ENCODE measurements at places on chromosomes 7 and 10.
A peak's percentile ranks its signal among the peaks of the same experiment; 100 is the strongest.

DNA sequence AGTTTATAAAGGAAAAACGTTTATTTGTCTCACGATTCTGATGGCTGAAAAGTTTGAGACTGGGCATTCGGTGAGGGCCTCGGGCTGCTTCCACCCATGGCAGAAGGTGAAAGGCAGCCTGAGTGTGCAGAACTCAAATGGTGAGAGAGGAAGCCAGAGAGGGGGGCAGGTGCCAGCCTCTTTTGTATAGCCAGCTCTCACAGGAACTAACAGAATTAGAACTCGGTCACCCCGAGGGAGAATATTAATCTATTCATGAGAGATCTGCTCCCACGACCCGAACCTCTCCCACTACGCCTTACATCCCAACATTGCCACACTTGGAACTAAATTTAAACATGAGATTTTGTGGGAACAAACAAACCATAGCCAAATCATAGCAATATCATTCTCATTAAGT is 112.6 kb downstream of the ZPBP start:
- no peaks in the 10 kb centered on the region for H3K36me3 ChIP-seq
- H3K4me3 ChIP-seq, result no peak overlapping the region
- H3K4me1 ChIP-seq, result no peaks in the 10 kb centered on the region
- no peak overlapping the region for H3K27ac ChIP-seq
- DNase-seq, result no peak

DNA sequence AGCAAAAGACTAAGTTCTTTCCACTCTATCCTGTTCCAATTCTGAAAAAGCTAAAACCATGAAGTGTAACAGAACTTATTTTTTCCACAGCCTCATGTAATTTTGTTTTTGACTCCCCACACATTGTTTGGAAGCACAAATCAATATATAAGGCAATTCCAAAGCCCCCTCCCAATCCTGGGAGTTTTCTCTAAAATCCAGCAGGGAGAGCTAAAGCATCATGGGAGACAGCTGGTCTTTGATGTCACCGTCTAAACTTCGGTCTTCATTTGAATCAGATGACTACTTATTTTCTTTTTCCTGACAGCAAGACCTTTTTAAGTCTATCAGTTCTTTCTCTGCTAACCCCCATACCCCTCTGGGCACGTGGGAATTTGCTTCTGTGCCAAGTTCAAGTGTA is 33.3 kb upstream of the PON1 start:
- H3K4me3 ChIP-seq, result no peak overlapping the region
- H3K36me3 ChIP-seq, result no peaks in the 10 kb centered on the region
- DNase-seq, result no peak
- no peaks in the 10 kb centered on the region for H3K27me3 ChIP-seq

DNA sequence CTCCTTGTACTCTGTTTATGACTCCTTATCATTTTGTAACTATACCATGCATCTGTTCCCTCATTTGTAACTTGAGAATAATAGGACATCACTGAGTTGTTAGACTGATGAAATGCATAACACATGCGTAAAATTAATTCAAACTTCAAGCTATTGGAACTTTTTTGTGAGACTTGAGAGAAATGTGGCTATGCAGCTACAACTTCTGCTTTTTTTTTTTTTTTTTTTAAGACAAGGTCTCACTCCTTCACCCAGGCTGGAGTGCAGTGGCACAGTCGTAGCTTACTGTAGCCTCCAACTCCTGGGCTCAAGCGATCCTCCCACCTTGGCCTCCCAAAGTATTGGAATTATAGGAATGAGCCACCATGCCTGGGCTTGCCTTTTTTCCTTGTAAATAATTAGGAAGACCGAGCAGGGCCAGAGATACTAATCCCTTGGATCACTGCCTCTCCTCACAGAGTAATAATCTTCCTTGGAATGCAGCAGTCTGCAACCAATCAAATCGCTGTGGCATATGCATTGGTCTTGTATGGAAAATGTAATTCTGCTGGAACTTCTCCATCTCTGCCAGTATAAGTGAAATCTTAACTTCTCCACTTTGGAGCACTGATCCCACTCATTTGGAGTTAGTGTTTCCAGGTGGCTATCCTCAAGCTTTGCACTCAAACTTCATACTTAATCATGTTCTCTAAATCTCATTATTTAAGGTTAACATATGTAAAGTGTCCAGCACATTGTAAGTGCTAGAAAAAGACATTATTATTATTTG is 2.0 kb upstream of the PANK1 start:
- H3K27me3 ChIP-seq, result no peaks in the 10 kb centered on the region
- peak overlapping the region; percentile 92 for H3K27ac ChIP-seq
- H3K4me3 ChIP-seq, result no peak overlapping the region
- H3K36me3 ChIP-seq, result no peaks in the 10 kb centered on the region
- no peak for DNase-seq

DNA sequence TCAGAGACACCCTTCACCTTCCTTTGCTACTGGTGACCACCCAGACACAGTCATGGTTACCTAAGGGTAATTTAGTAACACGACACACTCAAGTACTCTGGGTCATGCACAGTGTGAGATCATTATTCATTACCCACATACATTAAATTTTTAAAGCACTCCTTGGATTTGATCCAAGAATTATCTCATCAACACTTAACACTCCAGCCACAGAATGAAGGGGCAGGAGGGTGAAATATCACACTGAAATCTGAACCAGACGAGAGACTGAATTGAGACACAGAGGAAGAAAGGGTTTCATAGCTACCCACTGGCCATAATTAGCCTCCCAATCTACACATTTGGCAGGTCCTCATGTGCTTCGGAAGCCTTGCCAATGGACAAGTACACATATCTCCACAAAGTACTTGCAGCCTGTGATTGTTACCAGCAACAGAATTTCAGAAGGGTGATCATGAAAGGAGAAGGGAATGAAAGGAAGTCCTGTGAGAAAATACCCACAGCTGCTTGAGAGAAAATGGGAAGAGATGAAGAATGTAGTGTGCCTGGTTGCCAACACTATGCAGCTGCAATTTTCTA is 189.3 kb downstream of the POLR1F start:
- no peaks in the 10 kb centered on the region for H3K27me3 ChIP-seq
- H3K4me1 ChIP-seq, result peaks cover 8% of the 10 kb centered on the region
- H3K27ac ChIP-seq, result no peak overlapping the region

DNA sequence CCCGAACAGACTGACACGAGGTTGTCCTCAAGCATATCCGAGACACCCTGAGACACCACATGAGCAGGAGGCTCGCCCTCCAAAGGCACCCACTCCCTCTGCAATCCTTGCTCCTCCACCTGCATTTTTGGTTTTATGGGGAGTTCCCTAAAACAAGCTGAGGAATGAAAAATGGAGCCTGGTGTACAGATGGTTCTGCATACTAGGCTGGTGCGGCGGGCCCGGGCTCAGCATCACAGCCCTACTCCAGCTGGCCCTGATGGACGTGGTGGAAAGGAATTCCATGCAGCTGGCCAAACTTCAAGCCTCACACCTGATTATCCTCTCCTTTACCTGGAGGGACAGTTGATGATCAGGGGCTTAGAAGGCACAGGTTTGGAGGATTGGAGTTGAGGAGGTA is 30.3 kb upstream of the JAKMIP3 start:
- H3K36me3 ChIP-seq, result no peaks in the 10 kb centered on the region
- H3K27me3 ChIP-seq, result peaks cover 68% of the 10 kb centered on the region
- no peaks in the 10 kb centered on the region for H3K4me1 ChIP-seq
- no peak overlapping the region for H3K4me3 ChIP-seq
- no peak for DNase-seq

DNA sequence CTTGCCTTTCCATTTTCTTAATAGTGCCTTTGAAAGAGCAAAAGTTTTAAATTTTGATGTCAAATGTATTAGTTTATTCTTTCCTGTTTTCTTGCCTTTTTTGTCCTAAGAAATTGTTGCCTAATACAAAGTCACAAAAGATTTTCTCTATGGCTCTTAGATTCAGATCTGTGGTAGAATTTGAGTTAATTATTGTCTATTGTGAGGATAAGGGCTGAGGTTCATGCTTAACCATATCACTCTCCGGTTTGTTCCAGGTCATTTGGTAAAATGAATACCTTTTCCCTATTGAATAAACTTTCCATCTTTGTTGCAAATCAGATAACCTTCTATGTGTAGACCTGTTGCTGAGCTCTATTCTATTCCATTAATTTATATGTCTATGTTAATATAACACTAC is 96.0 kb downstream of the NOD1 start:
- no peak for DNase-seq
- H3K27me3 ChIP-seq, result no peaks in the 10 kb centered on the region
- H3K36me3 ChIP-seq, result no peaks in the 10 kb centered on the region
- H3K4me1 ChIP-seq, result no peaks in the 10 kb centered on the region
- H3K4me3 ChIP-seq, result no peak overlapping the region
